ENCODE measurements at places on chromosomes 7 and 10.
A peak's percentile ranks its signal among the peaks of the same experiment; 100 is the strongest.

- DNase-seq = no peak
These were observed 268.6 kb downstream of the SEC23IP start for GRCh38 chr10:120161111-120161510.

GRCh38 chr10:44959247-44960087, at the start of gene RASSF4:
Gene RASSF4, plus strand, starts transcription at chr10:44959802. Its CDS starts 10,401 bp downstream, at chr10:44970203.
- peak; percentile 82 for DNase-seq

DNA sequence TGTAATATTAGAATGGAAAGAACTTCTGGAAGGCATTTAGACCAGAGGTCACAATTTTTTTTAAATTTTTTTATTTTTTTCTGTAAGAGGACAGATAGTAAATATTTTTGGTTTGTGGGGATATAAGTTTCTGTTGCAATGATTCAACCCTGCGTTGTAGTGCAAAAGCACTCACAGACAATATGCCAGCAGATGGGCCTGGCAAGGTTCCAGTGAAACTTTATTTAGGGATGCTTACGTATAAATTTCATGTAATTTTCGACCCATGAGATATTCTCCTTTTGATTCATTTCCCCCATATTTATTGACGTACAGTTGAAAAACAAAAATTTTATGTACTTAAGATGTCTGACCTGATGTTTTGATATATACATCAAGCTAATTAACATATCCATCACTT, 72.8 kb upstream of the NMT2 start:
- no peak for DNase-seq

DNA sequence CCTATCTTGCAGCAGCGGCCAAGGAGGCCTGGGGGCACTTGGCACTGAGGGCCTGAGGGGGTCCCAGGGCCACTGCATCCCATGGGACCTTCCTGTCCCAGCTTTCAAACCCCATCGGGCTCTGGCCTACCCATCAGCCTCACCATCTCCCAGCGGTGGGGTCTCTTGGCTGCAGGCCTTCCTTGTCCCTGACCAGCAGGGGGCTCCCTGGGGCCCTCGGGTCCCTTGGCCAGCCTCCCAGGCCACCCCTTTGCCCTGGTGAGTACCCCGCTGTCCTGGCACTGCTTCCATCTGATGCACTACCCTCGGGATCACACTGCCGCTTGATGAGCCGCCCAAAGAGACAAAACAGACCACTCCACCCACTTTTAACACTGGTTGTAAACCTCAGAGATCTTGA, 43.5 kb downstream of the YKT6 start:
- DNase-seq = no peak

DNA sequence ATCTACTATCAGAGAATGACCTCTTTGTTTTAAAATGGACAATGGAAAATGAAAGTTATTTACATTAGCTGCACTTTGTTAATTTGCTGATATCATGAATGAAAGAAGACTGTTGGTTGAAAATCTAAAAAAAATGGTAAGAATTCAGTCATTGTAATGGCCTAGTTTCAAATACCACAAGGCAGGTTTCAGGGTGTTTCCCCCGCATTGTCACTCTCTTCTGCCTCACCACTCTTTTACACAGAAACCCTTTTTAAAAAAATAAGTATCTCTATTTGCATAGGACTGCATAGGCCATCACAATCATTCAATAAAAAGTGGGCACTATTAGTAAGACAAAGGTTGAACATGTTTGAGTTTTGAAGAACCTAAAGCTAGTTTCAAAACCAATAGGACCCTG, 737.1 kb downstream of the INHBA start:
- DNase-seq = no peak

DNA sequence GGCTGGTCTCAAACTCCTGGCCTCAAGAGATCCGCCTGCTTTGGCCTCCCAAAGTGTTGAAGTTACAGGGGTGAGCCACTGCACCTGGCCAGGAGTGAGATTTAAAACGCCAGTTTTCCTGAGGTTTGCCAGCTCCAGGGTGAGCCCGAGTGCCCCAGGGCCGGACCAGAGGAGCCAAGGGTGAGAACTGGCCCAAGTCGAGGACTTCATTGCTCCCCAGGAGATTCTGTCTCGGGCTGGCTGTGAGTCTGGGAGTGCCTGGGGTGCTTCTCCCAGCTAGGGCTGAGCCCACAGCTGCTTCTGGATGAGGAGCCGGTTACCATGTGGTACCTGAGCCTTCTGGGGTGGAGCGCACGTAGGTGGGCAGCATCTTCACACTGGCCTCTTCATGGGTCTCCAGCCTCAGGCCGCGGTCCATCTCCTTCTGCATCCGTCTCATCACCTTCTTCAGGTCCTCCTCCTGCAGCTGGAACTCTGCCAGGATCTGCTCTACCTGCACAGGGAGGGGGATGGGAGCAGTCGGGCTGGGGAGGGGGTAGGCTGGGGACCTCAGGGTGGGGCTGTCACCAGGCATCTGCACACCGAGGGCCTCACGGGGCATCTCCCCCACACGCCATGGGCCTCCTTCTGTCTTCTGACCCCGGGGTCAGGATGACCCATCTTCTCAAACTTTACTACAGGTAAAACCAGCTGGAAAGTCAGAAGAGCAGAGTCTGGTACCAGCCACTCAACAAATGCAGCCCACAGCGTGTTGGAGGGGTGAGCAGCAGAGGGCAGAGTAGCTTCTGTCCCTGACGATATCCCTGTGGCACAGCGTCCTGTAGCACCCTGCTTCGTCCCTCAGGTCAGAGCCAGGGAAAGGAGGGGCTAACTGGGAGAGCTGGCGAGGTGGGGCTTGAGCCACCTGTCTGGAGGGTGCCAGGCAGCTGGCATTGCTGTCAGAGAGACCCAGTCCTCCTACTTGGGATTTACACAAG, 12.1 kb upstream of the MYL7 start:
- no peak for DNase-seq

- no peak for DNase-seq
These were observed 35.4 kb downstream of the KLF6 start for GRCh38 chr10:3749600-3749999.

- DNase-seq = no peak
These were observed 3.8 kb downstream of the NUDCD3 start for GRCh38 chr7:44486693-44487092.

DNA sequence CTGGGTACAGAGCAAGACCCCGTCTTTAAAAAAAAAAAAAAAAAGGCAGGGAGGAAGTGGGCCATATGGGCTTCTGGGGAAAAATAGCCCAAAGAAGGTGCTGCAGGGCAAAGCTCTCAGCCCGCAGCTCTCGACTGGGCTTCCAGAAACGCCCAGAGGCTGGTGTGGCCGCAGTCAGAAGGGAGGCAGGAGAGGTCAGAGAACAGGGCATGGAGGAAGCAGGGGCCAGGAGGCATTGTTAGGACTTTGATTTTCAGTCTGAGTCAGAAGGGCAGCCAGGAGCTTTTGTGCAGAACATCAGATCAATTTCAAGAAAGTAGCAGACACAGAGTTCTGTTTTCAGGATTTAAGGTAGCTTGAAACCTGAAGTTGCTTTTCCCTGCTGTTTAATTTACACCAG, 35.3 kb upstream of the CYTH3 start:
- no peak for DNase-seq

DNA sequence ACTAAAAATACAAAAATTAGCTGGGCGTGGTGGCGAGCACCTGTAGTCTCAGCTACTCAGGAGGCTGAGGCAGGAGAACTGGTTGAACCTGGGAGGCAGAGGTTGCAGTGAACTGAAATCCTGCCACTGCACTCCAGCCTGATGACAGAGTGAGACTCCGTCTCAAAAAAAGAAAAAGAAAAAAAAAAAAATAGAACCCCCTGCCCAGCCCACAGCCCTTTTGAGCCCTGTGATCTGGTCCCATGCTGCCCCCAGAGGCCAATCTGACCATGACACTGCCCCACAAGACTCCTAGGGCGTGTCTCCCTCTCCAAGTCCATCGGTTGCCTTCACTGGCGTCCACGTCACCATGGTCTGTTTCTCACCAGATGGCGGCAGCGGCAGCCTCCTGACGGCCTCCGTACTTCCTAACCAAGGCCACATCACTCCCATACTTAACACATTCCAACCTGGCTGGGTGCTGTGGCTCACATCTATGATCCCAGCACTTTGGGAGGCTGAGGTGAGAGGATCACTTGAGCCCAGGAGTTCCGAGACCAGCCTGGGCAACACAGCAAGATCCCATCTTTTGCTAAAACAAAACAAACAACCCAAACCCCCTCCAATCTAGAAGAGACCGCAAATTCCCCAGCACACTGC, 18.0 kb downstream of the STX1A start:
- DNase-seq = no peak

- DNase-seq = no peak
These were observed 700.4 kb downstream of the KCNMA1 start for GRCh38 chr10:76937181-76937600.

GRCh38 chr10:59037018-59037389, 139.4 kb upstream of the PHYHIPL start:
- DNase-seq = no peak

DNA sequence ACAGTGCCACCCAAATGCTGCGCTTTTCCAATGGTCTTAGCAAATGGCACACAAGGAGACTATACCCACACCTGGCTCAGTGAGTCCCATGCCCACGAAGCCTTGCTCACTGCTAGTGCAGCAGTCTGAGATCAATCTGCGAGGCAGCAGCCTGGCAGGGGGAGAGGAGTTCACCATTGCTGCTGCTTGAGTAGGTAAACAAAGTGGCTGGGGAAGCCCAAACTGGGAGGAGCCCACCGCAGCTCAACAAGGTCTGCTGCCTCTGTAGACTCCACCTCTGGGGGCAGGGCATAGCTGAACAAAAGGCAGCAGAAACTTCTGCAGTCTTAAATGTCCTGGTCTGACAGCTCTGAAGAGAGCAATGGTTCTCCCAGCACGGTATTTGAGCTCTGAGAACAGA, 891.2 kb downstream of the PCDH15 start:
- no peak for DNase-seq

GRCh38 chr10:132702601-132703418, 83.1 kb downstream of the NKX6-2 start:
- no peak for DNase-seq

GRCh38 chr7:72028267-72028666, 383.9 kb downstream of the CALN1 start:
- DNase-seq = no peak

DNA sequence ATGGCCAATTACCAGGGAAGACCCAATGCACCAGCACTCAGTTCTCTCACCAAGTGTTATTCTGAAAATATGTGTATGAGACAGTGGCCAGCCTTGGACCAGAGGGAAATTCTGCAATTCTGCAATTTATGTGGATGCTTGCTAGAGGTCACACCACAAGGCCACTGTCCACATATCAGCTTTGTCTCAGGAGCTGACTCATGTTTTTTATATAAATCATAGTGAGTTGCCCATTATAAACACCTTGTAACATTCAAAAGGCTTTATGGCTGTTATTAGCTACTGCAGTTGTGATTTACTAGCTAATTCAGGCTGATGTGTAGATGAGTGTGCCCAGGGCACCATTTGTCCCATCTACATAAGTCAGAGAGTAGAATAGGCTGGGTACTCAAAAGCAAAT, 649.0 kb downstream of the LRMDA start:
- no peak for DNase-seq

- DNase-seq = no peak
These were observed 230.3 kb downstream of the ARHGAP12 start for GRCh38 chr10:31698181-31698830.

GRCh38 chr10:56296618-56297017, 64.4 kb downstream of the ZWINT start:
- no peak for DNase-seq

DNA sequence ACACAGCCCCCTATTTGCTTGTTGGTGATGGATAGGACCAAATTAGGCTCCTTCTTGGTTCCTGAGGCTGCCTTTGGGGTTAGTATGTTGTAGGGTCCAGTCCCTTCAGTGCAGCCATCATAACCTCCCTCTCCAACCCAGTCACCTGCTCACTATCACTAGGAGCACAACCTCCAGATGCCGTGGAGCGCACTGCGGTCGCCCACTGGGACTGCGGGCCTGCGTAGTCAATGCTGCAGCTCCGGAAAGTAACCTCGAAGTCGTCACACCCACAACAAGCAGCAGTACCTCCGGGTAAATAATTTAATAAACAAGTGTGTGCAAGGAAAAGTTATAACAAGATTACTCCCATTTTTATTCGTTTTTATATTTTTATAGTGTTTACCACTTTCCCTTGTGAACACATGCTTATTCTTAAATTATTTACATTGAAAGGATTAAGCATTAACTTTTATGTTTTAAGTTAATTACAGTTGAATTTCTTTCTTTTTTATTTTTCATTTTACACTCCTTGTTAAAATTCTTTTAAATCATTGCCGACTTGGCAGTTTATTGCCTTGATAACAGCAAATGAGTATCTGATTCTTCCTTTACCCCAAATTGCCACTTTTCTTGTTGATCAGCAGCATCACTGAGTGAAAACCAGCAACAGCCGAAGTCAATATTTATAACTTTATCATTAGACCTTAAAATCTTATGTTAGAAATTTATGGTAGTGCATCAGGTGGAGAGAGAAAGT, 399.5 kb upstream of the LRGUK start:
- no peak for DNase-seq

- DNase-seq = no peak
These were observed 320.0 kb upstream of the ETV1 start for GRCh38 chr7:14309432-14309831.

DNA sequence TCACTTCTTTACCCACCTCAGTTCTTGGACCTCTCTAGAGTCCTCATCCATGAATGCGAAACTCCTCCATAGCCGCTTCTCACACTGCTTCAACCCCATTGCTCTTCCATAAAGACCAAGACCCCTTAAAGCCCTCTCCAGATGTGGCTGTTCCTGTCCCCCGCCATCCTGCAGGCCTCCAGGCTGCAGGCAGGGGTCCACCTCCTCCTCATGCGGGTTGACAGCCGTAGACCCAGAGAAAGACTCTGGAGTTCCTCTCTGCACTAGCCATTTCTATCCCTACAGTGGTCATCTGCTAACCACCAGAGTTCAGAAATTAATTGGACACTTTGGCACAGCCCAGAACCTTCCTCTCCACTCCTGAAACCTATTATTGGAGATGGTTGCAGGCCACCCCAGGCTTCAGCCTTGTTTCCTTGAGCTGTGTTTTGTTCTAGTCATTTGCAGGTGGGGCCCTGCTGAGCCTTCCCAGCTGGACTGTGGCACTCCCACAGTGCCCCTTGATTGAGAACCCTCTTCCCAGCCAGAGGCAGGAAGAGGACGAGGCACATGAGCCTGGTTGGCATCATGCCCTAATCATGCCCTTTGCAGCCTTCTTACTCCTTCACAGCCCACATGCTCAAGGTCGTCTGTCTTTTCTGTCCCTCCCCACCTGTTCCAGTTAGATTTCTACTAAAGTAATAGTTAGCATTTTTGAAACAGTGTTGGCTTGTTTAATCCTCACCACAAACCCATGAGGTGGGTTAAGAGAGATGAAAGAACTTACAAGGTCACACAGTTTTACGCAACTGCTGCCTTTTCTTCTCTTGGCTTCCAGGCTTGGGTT, 23.9 kb downstream of the CUL1 start:
- DNase-seq = no peak

DNA sequence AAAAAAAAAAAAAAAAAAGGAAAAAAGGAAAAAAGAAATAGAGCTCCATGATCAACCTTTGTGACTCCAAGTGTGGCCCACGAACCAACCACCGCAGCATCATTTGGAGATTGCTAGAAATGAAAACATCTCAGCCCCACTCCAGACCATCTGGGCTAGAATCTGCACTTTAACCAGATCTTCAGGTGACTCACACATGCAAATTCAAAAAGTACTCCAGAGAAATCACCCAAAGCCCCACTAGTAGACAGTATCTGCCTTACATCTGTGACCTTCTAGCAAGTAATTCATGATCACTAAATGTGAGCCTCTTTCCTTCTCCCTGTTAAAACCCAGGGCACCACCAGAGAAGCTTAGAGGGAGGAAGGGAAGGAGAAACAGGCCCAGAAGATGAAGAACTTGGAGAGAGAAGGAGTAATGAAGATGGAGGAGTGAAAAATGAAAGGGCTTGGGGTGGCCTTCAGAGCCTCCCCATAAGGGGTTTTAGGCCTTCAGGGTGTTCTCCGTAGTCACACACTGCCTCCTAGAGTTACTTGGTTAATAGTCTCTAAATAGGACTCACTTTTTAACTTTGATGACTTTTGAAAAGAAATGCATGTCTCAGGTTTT, 94.0 kb downstream of the SLC37A3 start:
- DNase-seq = no peak

All from stimulated activated CD8-positive, alpha-beta memory T cell treated with anti-CD3 and anti-CD28 coated beads, Interleukin-4, amount 100 ng/mL, for 1 hour (primary cell).